ENCODE measurements at places on chromosomes 5 and 9.

GRCh38 chr9:28032268-28032590 lies 458.9 kb upstream of the C9orf72 start:
- DNase-seq, result no peak

DNA sequence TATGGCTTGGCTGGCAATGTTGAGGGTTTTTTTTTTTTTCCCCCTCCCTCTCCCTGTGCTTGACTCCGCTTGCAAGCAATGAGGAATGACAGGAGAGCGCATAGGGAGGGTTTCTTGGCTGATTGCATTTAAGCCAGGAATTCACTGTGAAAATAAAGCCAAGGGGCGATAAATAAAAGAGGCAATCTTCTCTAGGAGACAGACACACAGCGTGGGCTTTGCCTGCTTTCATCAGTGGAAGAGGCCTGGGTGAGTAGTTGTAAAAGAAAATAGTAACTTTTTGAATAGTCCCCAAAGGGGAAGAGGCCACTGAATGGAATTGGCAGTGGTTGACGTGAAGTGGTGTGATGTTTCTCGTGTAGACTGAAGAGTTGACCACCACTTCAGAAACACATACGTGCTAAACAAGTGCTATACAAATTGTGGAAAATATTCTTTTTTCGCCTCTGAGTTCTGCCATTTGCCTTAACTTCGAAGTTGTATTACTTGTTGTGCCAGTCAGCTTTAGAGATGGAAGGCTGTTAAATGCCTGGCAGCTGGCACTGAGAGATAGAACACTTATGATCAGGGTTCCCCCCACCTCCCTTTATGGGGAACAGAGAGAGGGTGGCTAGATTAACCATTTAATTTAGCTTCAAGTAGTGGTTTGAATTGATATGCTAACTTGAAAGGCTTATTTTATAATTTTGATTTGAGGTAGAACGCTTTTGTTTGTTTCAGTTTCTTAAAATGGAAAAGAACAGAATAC lies 3.0 kb downstream of the ZSWIM6 start:
- no peak for DNase-seq

GRCh38 chr5:143592648-143593047 lies 189.2 kb upstream of the NR3C1 start:
- no peak for DNase-seq

GRCh38 chr5:146909255-146910068 lies 30.9 kb upstream of the PPP2R2B start:
- DNase-seq, result no peak

GRCh38 chr9:83219154-83219923 lies 156.4 kb upstream of the RASEF start:
- DNase-seq, result no peak

DNA sequence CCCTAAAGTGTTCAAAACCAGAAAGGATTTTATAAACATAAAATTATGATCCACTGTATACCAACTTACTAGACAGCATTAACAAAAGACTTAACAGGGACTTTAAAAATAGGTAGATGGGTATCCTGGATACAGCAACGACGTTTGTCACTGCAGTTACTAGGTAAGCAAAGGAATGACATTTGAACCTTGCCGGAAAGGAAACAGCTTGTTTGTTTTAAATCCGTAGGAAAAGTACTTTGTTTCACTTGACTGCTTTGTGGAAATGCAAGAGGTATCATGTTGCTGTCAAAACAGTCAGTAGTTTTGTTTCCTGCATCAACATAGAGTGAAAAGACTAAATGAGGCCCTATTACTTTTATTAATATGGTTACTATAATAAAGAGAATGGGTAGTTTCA lies 122.9 kb downstream of the CDC42SE2 start:
- no peak for DNase-seq

GRCh38 chr9:71703172-71703872 lies 65.0 kb downstream of the CEMIP2 start:
- no peak for DNase-seq

- DNase-seq, result no peak
Measured at GRCh38 chr9:122274055-122274454, 9.4 kb downstream of the MRRF start.

- DNase-seq, result no peak
Measured at GRCh38 chr5:71711610-71712009, 7.5 kb upstream of the CARTPT start.

DNA sequence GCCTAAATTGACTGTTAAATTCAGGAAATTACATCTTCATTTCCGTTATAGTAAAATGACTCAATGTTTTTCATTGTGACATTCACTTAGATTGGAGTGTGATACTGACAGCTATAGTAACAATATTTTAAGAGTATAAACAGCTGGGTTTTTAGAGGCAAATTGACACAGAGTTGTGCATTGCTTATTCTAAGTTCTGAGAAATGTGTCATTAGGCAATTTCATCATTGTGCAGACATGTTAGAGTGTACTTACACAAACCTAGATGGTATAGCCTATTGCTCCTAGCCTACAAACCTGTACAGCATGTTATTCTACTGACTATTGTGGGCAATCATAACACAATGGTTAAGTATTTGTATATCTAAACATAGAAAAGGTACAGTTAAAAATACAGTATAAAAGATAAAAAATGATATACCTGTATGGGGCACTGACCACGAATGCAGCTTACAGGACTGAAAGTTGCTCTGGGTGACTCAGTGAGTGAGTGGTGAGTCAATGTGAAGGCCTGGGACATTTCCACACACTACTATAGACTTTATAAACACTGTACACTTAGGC lies 132.7 kb downstream of the PDE4D start:
- DNase-seq, result no peak

GRCh38 chr5:80182809-80183580 lies 72.9 kb downstream of the SERINC5 start:
- DNase-seq, result no peak

DNA sequence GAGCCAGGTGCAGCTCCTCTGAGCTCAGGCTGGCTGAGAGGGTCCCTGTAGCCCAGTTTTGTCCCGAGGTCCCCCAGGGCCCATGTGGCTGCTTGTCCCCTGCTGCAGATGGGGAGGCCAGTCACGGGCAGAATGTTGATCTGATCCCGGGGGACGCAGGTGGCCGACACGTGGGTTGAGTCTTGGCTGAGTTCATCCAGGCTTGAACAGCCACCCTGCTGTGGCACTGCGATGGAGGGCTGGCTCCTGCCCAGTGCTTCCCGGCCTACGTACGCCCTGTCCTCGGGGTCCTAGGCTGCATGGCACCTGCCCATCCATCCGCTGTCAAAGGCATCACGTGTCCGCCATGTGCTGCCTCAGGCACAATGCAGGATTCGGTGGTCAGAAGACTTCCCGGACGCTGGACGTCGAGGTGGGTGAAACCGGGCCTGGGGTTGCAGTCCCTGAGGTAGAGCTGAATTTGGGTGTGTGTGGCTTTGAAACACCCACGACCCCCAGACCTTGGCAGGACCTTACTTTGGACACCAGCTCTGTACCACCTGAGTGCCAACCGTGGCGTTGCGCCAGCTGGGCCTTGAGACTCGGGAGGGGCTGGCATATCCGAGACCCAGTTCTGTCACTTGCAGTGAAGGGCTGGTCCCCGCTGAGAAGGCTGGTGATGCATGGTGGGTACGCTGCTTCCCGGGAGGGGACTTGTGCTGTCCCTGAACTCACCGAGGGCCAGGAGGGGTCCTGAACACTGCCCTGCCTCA lies 22.3 kb downstream of the RXRA start:
- DNase-seq, result no peak

GRCh38 chr5:57216714-57217113 lies 42.9 kb downstream of the GPBP1 start:
- DNase-seq, result no peak

GRCh38 chr5:92927291-92927778 lies 653.7 kb downstream of the NR2F1-AS1 start:
- no peak for DNase-seq

GRCh38 chr9:107068581-107068980 lies 205.6 kb downstream of the ZNF462 start:
- no peak for DNase-seq

DNA sequence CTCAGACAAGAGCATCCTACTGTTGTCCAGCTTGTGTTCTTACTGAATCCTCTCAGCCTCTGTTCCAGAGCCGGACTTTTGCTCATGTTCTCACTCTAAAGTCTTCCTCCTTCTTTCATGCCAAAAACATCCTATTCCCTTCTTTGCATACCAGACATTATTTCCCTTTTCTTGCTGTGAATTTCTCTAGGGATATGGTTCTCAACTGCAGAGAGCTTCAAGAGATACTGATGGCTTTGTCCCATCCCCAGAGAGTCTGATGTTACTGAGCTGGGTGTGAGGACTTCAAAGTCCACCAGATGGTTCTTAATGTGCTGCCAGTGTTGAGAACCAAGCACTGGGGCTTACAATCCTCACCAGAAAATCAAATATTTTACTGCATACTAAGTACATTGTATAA lies 98.6 kb upstream of the FER start:
- no peak for DNase-seq

GRCh38 chr5:5373351-5373989 lies 49.0 kb upstream of the ICE1 start:
- no peak for DNase-seq

DNA sequence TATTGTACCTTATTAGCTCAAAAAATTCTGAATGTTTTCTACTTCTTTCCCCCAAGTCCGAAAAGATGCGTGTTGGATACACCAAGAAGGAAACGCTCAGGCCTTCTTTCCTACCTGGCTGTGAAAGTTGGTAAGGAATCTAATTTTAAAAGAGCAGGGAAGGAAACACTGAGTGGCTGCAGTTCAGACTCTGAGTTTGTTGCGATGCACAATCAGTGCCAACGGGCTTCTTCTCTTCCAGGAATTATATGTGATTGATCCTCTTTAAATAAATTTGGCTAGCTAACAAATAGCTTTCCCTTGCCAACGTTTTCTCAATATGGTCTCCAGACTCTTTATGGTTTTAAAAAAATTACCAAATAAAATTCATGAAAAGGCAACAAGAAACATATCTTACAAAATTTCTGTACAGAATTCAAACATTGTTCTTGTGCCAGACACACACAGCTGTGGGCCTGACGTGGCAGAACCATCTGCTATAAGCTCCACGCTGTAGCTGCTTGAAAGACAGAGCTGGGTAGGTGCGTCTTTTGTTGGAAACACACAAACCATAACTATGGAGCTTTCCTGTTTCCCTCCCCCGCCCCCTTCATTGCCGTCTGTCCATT lies 493.1 kb downstream of the ZNF608 start:
- no peak for DNase-seq

DNA sequence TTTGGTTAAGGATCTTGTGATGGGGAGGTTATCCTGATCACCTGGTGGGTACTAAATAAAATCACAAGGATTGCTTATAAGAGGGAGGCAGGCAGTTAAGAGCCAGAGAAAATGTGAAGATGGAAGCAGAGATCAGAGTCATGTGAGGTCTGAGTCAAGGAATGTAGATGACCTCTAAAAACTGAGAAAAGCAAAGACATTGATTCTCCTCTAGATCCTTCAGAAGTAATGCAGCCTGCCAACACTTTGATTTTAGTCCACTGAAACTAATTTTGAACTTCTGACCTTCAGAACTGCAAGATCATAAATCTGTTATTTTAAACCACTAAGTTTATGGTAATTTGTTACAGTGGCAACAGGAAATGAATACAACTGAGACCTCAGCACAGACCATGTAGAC lies 499.0 kb downstream of the GADD45G start:
- DNase-seq, result no peak

DNA sequence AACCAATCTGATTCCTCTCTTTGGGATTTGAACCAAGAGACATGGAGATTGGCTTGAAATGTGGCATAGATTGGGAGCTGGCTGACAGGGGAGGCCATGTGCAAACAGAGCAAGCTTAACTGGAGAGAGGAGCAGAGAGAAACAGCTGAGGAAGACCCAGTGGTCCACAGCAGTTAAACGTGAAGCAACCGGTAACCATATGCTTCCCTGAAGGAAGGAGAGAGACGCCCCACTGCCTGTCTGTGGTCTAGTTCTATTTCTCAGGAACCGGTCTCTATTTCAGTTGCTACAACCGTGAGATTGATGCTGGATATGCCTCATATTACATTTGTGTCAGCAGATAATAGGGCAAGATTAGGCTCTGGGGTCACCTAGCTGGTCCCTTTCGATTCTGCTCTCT lies 13.6 kb upstream of the GAS1 start:
- DNase-seq, result no peak

DNA sequence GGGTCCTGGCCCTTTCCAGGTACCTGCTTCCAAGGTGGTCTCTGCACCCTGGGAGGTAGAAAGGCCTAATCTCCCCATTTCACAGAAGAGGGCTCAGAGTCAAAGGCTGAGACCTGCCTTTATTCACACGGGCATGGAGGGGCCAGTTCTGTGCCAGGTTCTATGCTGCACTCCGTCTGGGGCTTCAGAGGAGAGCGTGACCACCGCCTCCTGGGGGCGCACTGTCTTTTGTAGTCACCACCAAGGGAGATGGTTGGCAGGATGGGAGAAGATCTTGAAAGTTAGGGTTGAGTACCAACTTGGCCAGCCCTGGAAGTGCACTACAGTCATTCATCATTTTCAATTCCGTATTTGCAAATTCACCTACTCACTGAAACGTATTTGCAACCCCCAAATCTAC lies 23.7 kb upstream of the PRDM12 start:
- DNase-seq, result no peak

- DNase-seq, result no peak
Measured at GRCh38 chr9:3419893-3420292, 105.9 kb downstream of the RFX3 start.
